ENCODE measurements at places on chromosomes 1 and 21.

- DNase-seq, result no peak
Observed at GRCh38 chr1:44305962-44306422, 49.1 kb downstream of the ERI3 start.

DNA sequence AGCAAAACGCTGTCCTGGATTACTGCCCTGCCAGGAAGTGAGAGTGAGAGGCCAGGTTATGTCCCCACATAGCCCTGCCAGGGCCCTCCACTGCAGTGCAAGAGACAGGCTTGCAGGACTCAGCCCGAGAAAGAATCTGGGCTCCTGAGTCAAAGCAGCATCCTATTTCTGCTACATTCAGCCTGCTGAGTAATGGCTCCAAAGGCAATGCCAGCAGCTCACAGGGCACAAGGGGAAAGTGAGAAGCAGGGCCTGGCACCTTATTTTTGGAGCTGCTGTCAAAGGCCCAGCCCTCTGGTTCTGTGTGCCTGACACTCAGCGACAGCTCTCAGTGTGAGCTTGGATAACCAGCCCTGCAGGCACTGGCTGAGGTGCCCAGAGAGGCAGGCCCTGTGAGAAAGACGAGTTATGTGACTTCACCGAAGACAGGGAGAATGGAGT lies 83.9 kb downstream of the DTL start:
- no peak for DNase-seq

DNA sequence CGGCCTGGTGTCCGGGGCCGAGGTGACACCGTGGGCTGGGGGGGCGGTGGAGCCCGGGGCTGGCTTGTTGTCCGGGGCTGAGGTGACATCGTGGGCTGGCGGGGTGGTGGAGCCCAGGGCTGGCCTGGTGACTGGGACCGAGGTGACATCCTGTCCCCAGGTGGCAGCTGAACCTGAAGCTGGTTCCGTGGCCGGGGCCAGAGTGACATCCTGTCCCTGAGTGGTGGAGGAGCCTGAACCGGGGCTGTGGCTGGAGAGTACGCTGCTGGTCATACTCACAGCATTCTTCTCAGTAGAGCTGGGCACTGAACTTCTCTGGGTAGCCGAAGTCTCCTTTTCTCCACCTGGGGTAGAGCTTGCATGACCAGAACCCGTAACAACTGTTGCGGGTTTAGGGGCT lies 15.8 kb downstream of the THBS3 start:
- DNase-seq, result no peak

GRCh38 chr1:110088739-110089316 lies 18.4 kb upstream of the ALX3 start:
- DNase-seq, result no peak

DNA sequence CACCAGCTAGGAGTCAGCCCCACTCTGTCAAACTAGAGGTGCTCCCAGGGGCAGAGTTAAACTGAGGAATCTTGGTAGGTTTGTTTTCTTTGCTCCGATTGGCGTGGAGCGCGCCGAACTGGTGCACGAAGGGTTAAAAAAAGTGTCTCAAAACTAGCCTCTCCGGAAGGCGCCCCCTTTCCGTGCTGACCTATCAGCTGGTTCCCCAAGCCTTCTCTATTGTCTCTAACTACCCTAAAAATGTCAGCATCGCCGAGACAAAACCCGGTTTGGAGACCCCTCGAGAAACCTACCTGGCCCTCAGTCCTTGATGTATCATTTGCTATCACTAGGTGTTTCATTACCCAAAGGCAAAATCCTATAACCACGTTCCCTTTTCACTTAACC lies 2.2 kb downstream of the TGFB2 start:
- no peak for DNase-seq

GRCh38 chr1:58922302-58923089 lies 138.6 kb upstream of the JUN start:
- DNase-seq, result peak; percentile 11

GRCh38 chr1:79037085-79037484 lies 30.6 kb upstream of the ADGRL4 start:
- DNase-seq, result no peak

DNA sequence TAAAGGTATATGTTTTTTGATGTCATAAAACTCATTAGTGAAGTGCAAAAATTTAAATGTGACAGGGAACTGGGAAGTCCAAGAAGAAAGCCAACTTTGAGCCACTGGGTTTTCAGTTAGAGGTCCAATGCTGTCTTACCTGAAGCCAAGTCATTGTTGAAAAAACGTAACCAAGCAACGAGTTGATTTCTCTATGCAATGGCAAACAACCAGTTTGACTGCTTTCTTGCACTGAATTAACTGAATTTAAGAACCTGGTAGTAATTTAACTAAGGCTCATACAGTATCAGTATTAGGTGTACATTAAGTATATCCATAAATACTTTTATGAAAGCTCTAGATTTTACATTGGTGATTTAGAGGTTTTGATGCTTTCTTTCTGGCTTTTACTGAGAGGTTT lies 20.2 kb upstream of the S1PR1 start:
- no peak for DNase-seq

DNA sequence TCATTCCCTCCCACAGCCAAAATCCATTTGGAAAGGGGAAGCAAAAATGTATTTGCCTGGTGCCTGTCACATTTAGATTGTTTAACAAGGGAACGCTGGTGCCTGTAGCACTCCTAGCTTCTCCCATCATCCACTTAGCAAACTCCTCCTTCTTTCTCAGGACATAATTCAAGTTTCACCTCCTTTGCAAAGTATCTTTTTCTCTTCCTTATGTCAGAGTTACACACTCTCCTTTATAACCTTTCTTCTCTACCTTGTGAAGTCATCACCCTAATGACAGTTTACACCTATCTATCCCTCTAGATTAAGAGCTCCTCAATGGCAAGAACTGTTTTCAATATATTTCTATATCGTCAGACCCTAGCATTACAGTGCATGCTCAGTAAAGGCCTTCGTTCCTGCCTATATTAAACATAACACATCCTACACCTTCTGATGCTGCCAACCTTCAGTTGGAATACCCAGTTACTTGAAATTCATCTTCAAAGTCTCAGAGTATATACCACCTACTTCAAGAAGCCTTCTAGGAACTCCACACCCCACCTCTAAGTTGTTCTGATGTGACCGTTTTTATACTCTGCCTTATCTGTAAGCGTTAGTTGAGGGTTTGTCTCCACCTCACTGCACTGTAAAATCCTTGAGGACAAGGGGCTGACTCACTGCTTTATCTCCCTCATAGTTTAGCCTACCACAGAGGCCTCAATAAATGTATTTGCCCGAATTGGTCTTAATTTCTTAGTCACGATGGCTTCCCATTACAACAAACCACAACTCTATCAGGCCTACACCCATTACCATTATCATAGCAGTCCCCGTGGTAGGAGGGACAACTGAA lies 1.0 kb upstream of the EPS15 start:
- DNase-seq, result no peak

- no peak for DNase-seq
Observed at GRCh38 chr1:242872521-242872920, 348.0 kb upstream of the PLD5 start.

DNA sequence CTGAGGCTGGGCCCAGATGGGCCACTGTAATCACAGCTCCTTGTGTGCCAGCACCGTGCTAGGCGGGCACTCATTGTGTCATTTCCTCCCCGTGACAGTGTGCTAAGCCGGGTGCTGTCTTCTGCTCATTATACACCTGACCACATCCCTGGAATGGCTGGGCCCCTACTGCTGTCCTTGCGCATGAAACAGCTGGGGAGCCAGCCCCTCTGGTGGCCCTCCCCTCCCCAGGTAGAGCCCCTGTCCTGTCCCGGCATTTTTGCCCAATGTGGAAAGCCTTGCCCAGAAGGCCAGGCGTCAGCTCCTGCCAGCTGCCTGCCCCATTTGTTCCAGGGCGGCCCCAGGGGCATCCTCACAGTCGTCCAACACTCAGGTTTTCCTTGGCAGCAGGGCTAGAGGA lies 107.4 kb upstream of the CASZ1 start:
- no peak for DNase-seq

DNA sequence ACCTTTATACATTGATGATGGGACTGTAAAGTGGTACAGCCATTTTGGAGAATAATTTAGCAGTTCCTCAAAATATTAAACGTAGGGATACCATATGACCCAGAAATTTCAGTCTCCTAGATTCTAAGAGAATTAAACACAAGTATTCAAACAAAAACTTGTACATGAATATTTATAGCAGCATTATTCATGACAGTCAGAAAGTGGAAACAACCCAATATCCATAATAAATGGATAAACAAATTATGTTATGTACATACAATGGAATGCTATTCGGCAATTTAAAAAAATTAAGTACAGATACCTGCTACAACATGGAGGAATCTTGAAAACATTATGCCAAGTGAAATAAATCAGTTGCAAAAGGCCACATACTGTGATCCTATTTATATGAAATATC lies 16.9 kb upstream of the DDX59 start:
- no peak for DNase-seq

GRCh38 chr1:150144606-150145005 lies 5.1 kb upstream of the PLEKHO1 start:
- DNase-seq, result no peak

DNA sequence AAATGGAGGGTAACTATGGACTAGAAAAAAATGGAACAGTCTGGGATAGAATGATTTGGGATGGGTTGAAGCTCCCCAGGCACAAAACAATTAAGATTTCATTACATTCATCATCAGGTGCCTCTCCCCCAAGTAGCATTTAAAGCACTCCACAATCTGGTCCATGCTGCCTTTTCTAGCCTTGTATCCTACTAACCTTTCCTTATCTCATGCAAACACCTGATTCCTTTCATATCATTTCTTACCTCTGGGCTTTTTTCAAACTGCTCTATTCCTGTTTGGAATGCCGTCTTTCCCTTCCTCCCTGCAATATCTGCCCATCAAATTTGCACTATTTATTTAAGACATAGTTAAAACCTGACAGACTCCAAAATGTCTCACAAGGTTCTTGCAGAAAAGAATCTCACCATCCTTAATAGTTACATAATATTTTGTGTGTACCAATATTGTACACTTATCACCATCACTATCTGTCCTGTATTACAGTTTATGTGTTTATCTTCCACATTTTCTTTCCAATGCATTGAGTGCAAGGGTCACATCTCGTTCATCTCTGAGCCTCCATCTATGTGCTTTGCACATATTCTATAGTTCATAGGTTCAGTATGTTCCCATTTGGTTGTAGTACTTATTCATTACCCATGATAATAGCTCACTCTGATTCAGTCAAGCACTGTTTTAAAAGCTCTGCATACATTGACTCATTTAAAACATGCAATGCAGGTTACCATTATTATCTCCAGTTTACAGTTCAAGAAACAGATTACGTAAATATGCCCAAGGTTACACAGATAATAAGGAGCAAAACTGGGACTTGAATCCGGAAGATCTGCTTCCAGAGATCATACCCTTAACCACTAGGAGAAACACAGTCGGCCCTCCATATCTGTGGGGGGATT lies 16.1 kb upstream of the SHCBP1L start:
- no peak for DNase-seq

GRCh38 chr1:78792756-78793155 lies 143.1 kb downstream of the IFI44 start:
- DNase-seq, result no peak

- DNase-seq, result no peak
Observed at GRCh38 chr1:85124091-85124490, 75.8 kb upstream of the MCOLN3 start.

- no peak for DNase-seq
Observed at GRCh38 chr1:9746651-9747050, 77.1 kb downstream of the CLSTN1 start.

GRCh38 chr1:16464917-16465625 lies 24.5 kb downstream of the NECAP2 start:
- no peak for DNase-seq

GRCh38 chr1:87869567-87869966 lies 540.9 kb downstream of the LMO4 start:
- no peak for DNase-seq

GRCh38 chr1:15558516-15558915 lies 26.3 kb downstream of the AGMAT start:
- no peak for DNase-seq

DNA sequence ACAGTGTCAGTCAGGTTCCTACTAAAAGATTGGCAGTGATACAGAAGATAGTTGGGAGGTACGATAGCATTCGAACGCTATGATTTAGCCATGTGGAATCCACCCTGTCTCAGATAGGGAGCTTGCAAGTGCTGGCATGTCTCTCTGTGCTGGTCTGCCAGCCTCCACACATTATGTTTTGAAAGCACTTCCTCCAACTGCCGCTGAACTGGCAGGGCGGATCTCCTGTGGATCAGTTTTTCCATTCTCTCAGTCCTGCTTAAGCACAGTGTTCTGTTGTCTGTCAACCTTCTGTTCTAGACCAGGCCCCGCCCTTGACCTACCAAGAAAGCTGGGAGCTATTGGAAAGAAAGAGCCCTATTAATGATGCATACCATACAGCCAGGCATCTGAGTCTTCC lies 65.5 kb upstream of the PALMD start:
- DNase-seq, result no peak

DNA sequence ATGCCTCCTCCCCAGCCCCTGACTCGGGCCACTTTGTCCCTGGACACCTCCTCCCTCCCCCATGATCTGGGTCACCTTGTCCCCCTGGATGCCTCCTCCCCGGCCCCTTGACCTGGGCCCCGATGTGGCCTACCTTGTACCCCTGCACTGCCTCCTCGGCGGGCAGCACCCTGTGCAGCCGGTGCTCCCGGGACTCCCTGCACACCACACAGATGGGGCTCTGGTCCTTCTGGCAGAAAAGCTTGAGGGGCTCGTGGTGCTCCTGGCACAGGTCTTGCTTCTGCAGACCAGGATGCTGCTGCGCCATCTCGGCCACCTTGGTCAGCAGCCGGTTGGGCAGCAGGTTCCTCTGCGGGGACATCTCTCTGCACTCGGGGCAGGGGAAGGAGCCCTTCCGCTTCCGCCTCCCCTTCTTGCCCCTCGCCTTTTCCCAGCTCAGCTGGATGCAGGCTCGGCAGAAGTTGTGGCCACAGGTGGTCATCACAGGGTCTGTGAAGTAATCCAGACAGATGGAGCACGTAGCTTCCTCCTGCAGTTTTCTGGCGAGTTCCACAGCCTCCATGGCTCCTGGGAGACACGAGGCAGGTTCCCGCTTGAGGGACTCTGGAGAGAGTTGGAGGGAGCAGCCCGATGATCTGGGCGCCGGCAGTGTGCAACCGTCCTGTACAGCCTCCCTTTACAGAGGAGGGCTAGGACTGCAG lies 2.0 kb downstream of the TRIM17 start:
- DNase-seq, result no peak

GRCh38 chr1:11533790-11534787 lies 55.1 kb downstream of the DISP3 start:
- DNase-seq, result no peak

DNA sequence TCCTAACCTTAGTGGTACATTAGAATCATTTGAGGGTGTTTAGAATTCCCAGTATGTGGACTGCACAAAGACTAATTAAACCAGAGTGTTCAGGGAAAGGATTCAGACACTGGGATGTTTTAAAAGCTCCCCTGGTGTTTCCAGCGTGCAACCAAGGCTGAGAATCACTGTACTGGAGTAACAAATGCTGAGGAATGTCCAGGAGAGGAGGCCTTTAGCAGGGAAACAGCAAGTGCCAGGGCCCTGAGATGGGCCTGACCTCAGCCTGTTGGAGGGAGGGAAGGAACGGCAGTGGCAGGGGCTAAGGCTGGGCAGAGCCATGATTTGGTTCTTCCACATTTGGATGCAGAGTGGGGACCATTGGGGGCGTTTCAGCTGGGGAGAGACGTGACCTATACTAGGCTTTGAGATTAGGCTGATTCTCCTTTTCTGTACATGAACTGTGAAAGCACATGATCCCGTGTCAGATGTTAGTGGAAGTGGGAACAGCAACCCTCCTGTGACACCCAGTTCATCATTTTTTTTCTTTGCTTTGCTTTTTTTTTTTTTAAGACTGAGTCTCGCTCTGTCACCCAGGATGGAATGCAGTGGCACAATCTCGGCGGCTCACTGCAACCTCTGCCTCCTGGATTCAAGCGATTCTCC lies 49.3 kb downstream of the KANK4 start:
- no peak for DNase-seq

GRCh38 chr1:89903550-89903949 lies 82.7 kb downstream of the LRRC8D start:
- no peak for DNase-seq
